EH (cell line): ENCODE measurements at places on chromosomes 6 and 20.

- DNase-seq: no peak
Measured at GRCh38 chr6:158868890-158869825, 50.0 kb upstream of the EZR start.

GRCh38 chr6:37632291-37632690 is 65.4 kb downstream of the MDGA1 start:
- no peak for DNase-seq

DNA sequence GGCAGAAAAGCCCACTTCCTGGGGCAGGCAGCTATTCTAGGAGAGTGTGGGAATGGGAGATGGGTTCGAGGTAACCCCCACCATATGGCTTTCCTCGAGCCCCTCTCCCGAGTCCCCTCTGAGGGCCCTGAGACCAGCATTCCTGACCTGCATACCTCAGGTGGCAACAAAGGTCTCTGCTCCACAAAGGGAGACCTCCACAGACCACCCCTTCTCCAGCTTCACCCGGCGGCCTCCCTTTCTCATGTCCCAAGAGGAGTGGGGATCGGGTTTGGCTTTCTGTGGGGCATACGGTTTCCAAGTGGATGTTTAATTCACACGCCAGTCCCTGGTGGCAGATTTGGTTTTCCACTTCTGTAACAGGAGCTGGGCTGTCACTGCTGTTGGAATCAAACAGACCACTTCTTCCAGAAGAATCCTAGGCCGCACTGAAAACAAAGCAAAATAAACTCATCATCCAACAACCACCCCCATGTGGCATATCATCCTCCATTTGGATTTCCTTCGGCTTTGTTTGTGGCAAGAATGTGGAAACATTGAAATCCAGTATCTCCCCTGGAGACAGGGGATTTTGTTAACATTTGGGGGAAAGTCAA is 83.2 kb downstream of the DLL1 start:
- no peak for DNase-seq

DNA sequence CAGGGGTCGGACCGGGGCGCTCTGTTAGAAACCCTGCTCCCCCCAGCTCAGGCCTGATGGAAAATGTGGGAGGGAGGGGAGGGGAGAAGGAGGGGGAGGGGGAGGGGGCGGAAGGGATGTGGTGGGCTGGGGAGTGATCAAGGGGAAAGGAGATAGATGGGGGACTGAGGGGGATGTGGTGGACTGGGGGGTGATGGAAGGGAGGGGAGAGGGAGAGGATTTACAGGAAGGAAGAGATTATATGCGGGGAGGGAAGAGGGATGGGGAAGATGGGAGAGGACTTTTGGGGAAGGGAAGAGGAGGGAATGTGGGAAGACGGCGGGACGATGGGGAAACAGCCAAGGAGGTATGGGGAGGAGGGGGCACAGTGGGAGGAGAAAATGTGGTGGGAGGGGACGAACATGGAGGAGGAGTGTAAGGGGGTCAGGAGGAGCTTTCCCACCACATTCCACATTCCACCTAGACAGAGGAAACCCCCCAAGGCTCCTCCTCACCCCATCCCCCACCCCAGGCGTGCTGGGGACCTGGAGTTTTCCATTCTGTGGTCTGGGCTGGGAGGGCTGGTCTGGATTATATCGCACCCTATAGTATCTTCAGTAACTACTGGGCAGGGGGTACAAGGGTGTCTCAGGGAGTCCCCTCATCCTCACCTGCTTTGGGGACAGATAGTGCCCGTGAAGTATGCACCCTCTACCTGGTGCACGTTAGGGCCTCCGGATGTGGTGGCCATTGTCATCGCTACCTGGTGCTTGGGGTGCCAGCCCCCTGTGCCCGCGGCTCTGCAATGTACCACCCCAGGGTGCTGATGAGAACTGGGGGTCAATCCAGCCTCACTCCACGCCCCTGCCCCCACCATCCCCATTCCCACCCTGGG is 578 bp upstream of the PTGIS start:
- no peak for DNase-seq

GRCh38 chr20:62876902-62877816 is 15.5 kb upstream of the TCFL5 start:
- no peak for DNase-seq

DNA sequence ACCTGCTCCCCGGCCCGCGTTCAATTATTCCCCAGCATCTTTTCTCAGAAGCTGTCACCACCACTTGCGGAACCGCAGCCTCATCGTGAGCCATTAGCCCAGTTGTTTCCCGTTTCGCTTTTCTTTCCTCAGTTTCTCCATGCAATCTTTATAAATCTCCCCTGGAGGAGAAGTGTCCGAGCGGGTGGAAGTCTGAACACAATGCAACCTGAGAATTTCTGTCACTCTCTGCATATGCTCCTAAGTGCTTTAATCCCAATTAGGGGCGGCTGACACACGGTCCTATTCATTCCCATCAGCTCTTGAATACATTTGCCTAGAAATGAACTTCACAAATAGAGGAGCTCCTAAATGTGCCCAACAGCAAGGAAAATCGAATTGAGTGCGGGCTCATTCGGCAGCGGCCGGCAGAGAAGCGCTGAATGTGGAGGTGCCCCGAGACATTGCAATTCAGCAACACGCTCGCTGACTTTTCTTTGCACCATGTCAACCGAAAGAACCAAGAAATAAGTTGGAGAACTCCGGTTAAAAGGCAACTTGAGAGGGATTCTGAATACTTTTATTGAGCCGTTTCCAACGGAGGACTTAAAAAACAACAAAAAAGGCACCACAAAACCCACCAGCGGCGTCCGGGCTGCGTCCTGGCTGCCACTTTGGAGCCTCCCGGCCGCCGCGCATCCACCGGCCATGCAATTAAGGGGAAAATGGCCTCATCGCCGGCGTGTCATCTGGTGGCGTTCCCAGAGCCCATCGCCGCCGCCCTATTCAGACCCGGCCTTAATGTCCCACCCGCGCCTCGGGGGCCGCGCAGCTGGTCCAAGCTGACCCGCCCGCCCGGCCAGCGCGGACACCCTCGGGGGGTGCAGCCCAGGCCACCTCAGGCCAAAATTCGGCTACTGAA is 3.9 kb upstream of the PRDM13 start:
- DNase-seq: no peak

- DNase-seq: peak; percentile 13
Measured at GRCh38 chr6:41824571-41825569, 37.4 kb downstream of the TOMM6 start.

GRCh38 chr6:16595514-16596120 is 165.6 kb downstream of the ATXN1 start:
- no peak for DNase-seq

GRCh38 chr20:32505723-32506473 is 79.2 kb downstream of the NOL4L start:
- no peak for DNase-seq

GRCh38 chr6:85537055-85537494 is 56.6 kb downstream of the SNX14 start:
- peak; percentile 13 for DNase-seq

GRCh38 chr20:7379621-7380220 is 560.5 kb downstream of the HAO1 start:
- peak; percentile 19 for DNase-seq

GRCh38 chr6:12200015-12200564 is 90.1 kb upstream of the EDN1 start:
- DNase-seq: no peak

DNA sequence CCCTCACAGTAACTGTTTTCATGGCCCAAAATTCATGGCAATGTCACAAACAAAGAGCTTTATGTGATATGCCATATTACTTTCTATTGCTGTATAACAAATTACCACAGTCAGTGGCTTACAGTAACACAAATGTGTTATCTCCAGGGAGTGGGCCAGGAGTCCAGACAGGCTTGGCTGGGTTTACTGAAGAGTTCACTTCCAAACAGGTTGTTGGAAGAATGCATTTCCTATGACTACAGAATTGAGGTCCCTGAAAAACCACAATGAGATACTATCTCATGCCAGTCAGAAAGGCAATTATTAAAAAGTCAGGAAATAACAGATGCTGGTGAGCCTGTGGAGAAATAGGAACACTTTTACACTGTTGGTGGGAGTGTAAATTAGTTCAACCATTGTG is 431.9 kb downstream of the PKHD1 start:
- DNase-seq: no peak

DNA sequence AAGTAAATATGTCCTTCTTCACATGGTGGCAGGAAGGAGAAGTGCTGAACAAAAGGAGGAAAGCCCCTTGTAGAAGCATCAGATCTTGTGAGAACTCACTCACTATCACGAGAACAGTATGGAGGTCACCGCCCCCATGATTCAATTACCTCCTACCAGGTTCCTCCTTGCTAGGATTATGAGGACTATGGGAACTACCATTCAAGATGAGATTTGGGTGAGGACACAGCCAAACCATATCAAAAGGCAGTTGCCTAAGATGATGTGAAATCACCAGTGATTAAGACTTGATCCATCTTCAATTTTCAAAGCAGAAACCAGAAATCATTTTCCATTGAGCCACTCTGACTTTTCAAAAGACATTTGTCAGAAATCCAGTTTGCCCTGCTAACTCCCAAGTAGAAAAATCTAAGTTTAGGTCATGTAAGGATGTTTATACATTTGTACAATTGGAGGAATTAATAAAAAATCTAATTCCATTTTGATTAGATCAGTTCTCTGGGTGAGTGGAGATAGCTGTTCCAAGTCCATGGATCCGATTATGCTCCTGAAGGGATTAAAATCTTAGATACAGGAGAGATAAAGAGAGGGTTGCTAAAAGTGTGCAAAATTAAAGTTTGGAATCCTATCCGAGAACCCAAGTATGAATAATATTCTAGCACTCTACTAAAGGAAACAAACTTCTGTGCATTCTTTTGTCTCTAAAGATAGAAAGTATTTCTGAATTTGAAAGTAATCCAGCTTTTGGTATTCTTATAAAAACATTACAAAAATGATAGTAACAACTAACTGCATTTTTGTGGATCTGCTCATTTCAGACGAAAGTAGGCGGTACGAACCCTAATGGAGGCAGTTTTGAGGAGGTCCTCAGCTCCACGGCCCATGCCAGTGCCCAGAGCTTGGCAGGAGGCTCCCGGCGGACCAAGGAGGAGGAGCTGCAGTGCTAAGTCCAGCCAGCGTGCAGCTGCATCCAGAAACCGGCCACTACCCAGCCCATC is 39.5 kb downstream of the HDDC2 start:
- peak; percentile 95 for DNase-seq

DNA sequence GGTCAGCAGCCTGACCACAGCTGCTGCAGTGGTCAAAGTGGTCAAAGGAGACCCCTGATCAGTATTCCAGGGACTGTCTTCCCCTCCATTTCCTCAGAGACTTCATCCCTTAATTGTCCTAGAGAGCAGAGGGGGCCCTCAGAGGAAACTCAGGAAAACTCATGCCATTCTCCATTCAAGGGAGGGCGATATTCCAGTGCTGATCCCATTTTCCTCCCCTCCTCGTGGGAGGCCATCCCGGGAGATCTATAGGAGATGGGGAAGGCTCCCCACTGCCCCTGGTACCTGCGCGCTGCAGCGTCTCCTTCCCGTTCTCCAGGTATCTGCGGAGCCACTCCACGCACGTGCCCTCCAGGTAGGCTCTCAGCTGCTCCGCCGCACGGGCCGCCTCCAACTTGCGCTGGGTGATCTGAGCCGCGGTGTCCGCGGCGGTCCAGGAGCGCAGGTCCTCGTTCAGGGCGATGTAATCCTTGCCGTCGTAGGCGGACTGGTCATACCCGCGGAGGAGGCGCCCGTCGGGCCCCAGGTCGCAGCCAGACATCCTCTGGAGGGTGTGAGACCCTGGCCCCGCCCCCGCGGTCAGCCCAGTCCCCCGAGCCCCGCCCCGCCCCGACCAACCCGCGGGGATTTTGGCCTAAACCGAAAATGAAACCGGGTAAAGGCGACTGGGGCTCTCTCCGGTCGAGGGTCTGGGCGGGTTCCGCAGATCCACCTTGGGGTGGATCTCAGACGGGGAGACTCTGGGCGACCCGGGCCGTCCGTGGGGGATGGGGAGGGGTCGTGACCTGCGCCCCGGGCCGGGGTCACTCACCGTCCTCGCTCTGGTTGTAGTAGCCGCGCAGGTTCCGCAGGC is 878 bp downstream of the HLA-C start:
- DNase-seq: peak; percentile 73

DNA sequence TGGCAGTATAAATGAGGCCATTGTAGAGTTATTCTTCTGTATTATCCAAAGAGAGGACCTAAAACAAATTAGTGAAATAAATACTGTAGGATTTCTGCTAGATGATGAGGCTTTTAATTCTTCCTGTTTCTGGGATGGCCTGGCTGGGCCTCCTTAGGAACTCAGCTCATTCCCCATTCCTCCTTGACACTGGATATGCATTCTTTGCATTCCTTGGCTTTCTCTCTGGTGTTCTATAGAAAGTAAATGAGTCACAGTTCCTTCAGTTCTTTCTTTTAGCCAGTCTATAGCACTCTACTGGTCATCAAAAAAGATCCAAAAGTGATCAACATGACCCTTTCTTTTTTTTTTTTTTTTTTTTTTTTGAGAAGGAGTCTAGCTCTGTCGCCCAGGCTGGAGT is 8.6 kb downstream of the OR10C1 start:
- DNase-seq: no peak

- peak; percentile 62 for DNase-seq
Measured at GRCh38 chr6:37338745-37339255, 15.0 kb upstream of the RNF8 start.

GRCh38 chr6:153000243-153000642 is 2.3 kb downstream of the MTRF1L start:
- no peak for DNase-seq

DNA sequence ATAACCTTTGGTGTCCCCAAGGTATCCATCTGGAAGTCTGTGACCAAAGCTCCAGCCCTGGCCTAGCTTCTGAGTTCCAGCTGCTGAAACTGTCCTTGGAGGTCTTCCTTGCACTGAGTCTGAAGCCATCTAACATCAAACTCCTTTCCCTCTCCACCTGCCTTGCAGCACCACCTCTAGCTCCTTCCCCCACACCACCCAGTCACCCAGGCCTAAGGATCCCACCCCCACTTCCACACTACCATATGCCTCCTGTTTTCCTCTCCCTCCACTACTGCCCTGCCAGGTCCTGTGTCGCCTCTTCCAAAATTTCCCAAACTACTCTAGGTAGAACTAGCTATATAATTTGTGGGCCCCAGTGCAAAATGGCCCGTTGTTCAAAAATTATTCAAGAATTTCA is 10.8 kb upstream of the MATN4 start:
- no peak for DNase-seq

GRCh38 chr20:19045371-19045770 is 167.1 kb upstream of the SLC24A3 start:
- DNase-seq: no peak

- peak; percentile 81 for DNase-seq
Measured at GRCh38 chr6:27495386-27496135, 22.7 kb upstream of the ZNF184 start.

- DNase-seq: peak; percentile 44
Measured at GRCh38 chr6:15246666-15247499, 1.0 kb downstream of the JARID2 start.

GRCh38 chr6:149254253-149254652 is 63.3 kb upstream of the TAB2 start:
- no peak for DNase-seq

GRCh38 chr6:109008537-109009235 is 86.0 kb downstream of the SESN1 start:
- peak; percentile 53 for DNase-seq
